ENCODE measurements at places on chromosomes 6 and 20. TPM values are rescaled to one million over a fixed set of nuclear protein-coding genes. Genes with fewer than 3 reads are reported as not detected.

CEBPB gene
- polyA plus RNA-seq: 6.9 TPM

FLRT3 gene
- polyA plus RNA-seq: 0.90 TPM

FKBP1C gene
- 0.04 TPM for polyA plus RNA-seq

KIAA0408 gene
- polyA plus RNA-seq: 1.3 TPM

IL17A gene
- not detected for polyA plus RNA-seq

Data from esophagus (tissue), 2 donors.